Fibroblast of the aortic adventitia (primary cell): ENCODE measurements at places on chromosomes 7 and 10.

DNA sequence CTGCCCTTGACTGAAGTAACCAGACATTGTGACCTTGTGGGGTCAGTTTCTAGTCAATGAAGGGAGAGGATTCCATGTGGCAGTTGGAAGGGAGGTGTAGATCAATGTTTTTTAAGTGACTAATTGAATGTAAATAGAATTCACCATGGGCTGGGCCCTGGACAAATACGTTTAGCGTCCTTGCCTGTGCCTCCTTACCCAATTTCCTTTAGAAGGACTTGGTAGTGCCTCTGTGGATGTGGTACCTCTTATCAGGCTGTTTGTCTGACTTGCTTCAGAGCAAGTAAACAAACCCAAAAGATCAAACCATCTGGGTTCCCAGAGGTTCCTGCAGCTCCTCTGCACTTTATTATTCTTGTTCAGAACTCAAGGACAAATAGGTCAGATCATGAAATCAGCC, 4.3 kb upstream of the KAT6B start:
- DNase-seq, result no peak

GRCh38 chr7:151600331-151600730, 80.6 kb upstream of the RHEB start:
- DNase-seq, result no peak

DNA sequence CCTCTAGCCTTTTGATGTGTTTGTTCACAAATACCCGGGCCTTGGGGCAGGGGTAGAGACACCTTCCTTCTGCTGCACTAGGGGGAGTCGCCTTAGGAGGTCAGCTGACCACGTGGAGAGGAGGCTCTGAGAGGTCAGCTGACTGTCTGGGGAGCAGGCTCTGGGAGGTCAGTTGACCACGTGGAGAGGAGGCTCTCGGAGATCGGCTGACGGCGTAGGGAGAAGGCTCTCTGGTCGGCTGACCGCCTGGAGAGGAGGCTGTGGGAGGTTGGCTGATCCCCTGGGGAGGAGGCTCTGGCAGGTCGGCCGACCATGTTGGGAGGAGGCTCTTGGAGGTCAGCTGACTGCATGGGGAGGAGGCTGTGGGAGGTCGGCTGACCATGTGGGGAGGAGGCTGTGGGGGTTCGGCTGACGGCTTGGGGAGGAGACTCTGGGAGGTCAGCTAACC, 59.6 kb upstream of the LYZL1 start:
- no peak for DNase-seq

DNA sequence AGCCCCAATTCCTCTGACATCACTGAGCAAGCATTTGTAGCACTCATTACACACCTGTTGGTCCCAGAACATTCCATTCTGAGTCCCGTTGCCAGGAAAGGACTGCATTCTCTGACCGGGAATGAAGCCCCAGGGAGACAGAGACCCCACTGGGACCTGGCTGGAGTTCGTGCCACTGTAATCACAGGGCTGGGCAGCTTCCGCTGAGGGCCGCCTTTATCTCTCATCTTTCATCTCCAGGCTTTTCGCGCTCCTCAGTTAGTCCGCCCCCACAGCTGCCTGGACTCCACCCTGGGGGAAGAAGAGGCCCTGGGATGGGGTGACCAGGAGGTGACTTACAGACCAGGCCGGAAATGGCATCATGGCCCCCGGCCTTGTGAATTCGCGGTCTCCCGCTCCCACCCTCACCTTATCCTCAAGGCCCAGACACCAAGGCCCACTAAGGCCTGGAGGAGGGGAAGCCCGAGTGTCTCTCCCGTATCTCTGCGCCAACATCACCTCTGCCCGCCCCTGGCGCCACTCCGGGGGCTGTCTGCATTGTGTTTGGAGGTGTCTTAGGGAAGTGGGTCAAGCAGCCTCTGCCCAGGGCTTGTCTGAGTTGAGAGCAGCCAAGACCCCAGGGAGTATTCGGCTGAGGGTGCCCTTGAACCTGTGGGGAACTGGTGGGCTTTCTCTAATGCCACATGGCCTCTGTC, 75.4 kb downstream of the PROSER2 start:
- DNase-seq, result no peak

GRCh38 chr7:139798221-139798620, 20.4 kb upstream of the HIPK2 start:
- DNase-seq, result no peak

DNA sequence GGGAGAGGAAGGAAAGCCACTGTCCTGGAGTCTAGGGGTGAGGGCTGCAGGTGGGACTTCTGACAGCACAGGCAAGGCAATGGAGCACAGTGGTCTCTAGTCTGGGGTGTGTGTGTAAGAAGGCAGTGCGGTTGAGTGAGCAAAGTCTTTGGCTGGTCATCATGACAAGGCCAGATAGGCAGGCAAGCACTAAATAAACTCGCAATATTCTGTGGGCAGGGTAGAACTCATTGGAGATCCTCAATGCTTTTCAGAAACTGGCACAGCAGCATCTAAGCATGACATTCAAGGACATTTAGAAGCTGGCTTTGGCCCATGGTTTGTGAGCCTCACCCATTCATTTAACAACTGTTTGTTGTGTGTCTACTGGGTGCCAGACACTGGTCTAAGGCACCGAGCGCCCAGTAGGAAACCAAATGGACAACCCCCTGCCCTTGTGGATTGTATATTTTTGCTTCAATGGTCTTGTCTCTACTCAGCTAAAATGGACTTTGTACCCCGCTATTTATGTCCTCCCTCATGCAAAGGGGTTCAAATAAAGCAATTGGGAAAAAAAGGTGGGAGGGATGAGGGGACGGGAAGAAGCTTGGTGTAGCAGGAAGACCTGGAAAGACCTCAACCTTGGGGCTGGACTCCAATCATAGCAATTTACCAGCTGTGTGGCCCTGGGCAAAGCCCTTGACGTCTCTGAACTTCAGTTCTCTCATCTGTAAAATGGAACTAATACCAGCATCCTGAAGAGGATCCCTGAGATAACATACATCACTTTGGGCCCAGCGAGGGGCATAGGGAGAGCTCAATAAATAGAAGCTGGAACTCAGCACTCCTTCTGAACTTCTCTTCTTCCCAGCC, 116.0 kb downstream of the NEURL1 start:
- no peak for DNase-seq

DNA sequence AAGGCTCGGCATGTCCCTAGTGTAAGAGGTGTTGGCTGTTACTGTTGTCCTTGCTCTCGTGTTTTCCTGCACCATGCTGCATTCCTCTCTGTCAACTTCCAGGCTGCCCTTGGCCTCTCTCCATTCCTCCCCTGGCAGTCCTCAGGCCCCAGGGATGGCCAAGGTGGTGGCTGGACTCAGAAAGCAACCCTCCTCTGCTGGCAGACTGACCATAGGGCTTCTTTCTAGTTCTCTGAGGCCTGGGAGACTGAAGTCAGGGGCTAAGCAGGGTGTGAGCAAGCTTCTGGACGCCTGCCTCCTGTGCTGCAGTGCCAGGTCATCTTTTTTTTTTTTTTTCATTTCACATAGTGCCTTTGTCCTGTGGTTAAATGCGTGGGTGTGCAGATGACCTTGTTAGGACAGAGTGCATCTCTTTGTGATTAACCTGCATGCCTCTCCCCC, 72.0 kb downstream of the GOLGA7B start:
- peak; percentile 35 for DNase-seq

GRCh38 chr7:16668049-16668858, 22.3 kb downstream of the BZW2 start:
- peak; percentile 100 for DNase-seq

- no peak for DNase-seq
Observed at GRCh38 chr7:148633761-148634160, 43.2 kb downstream of the C7orf33 start.
